Thyroid gland (tissue), 4 donors: ENCODE measurements at places on chromosomes 1 and 21. TPM values are rescaled to one million over a fixed set of nuclear protein-coding genes. Genes with fewer than 3 reads are reported as not detected.

DNA sequence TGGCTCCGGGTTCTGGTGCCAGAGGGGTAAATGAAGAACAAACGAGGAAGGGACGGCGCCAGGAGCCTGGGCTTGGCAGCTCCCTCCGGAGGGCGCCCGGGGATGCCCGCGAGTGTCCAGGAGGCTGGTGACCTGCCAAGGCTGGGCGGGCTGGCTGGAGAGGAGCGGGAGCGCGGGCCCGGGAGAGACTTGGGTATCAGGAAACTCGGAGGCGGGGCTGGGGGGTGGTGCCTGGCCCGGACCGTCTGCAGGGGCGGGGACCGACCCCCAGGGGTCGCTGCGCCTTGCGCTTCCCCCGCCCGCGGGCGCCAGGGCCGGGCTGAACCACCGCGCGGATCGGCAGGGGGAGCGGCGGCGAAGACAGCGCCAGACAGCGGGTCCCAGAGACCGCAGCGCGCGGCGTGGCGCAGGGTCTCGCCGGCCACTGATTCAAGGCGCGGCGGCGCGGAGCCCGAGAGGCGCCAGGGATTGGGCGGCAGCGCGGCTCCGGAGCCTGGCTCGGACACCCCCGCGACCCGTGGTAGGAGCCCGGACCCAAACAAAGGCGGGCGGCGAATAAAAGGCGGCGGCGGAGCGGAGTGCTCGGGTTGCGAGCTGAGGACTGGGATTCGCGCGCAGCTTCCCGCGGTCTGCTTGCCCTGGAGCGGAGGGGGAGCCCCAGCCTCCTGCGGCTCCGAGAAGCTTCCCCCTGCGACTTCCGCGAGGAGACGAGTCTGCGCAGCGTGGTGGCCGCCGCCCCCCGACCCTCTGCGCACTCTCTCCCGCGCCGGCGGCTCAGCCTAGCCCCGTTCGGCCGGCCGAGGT is at the start of gene DISP3:
DISP3 (plus strand) TSS at position 585 of the 804 bp plus-strand sequence. CDS start 21,838 bp downstream, outside the sequence.
- DNase-seq: peak; percentile 22
- H3K27me3 ChIP-seq: peaks cover 3% of the 10 kb centered on the region
- peaks cover 16% of the 10 kb centered on the region for H3K4me1 ChIP-seq
- peak within 1 kb of the TSS; percentile 4 for H3K4me3 ChIP-seq
- no peaks in the 10 kb centered on the region for H3K36me3 ChIP-seq

GRCh38 chr1:207302618-207303393 is 18.7 kb upstream of the CD55 start:
- no peak for DNase-seq
- no peaks in the 10 kb centered on the region for H3K36me3 ChIP-seq
- no peak overlapping the region for H3K27ac ChIP-seq
- H3K4me1 ChIP-seq: no peaks in the 10 kb centered on the region

DNA sequence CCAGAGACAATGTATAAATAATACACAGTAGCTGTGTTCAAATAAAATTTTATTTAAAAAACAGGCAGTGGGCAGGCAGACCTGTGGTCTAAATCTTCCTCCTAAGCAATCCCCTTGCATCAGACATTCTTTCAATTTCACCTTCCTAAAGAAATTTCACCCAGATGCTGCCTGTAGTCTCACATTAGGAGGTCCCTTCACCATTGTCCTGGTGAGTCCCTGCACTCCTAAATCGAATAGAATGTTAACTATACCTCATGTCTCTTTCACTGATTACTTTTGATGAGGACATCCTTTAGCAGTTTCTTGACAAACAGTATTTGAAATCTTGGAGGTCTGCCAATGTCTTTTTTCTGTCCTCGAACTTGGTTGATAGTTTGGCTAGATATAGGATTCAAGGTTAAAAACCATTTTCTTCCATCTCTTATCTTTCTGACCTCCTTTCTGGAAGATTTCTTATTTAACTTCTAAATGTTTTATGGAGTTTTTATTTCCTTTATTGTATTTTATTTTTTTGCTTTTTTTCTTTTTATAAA is 77.5 kb downstream of the LPGAT1 start:
- no peak for DNase-seq
- H3K27ac ChIP-seq: no peak overlapping the region
- H3K4me1 ChIP-seq: peaks cover 24% of the 10 kb centered on the region
- H3K27me3 ChIP-seq: no peaks in the 10 kb centered on the region
- H3K36me3 ChIP-seq: peaks cover 27% of the 10 kb centered on the region
- H3K4me3 ChIP-seq: no peak overlapping the region

DNA sequence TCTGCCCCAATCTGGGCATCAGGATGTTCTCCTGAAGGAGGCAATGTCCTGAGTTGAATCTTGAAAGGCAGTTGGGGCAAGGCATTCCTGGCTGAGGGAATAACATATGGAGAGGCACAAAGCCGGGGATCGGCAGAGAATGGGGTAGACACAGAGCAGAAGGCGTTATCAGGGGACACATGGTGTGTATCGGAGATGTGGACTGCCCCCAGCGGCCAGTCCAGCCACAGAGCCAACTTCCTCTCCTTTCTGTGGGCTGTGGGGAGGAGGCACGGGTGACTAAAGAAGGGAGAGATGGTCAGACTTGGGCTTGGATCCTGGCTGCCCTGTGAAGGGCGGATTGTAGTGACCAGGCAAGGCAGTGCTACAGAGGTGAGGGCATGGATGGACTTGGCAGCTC is 32.1 kb downstream of the FOXD2 start:
- H3K36me3 ChIP-seq: no peaks in the 10 kb centered on the region
- no peak overlapping the region for H3K27ac ChIP-seq
- no peaks in the 10 kb centered on the region for H3K27me3 ChIP-seq
- DNase-seq: no peak
- H3K4me3 ChIP-seq: no peak overlapping the region

DNA sequence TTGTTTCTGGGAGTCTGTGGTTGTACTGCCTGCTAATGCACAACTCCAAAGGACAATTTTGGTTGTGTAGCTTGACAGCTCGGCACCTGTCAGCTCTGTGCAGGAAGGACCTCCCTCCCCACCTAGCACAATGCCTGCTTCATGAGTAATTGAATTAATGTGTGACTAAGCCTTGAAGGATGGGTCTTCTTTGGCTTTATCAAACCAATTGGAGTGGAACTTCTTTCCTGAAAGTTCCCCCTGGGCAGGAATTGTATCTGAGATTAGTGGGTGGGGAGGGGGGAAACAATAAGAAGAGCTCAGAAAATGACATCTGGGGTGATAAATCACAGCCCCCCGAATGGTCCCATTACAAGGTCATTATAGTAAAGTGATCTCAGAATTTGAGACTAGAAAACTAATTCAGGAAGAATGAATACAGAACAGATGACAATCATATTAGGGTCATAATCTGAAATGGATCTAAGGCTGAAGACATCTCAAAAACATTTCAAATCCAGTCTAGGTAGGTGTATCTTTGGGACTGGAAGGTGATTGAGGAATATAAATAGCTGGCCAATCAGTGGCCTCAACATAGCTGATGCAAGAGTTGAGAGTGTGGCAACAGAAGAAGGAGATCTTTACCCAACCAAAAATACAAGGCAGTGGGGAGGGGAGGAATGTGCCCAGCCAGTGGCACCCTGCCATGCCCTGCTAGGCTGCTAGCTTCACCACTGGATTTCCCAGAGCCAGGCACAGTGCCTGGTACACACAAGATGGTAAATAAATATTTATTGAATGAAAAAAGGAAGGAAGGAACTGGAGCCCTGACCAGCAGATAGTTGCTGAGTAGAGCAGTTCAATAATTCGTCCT is 10.1 kb upstream of the SESN2 start:
- H3K36me3 ChIP-seq: no peaks in the 10 kb centered on the region
- H3K4me3 ChIP-seq: no peak overlapping the region
- H3K27me3 ChIP-seq: no peaks in the 10 kb centered on the region
- peak overlapping the region; percentile 95 for H3K27ac ChIP-seq
- H3K4me1 ChIP-seq: peaks cover 32% of the 10 kb centered on the region
- peak; percentile 71 for DNase-seq

- no peak overlapping the region for H3K4me3 ChIP-seq
- no peaks in the 10 kb centered on the region for H3K27me3 ChIP-seq
- no peaks in the 10 kb centered on the region for H3K4me1 ChIP-seq
- H3K36me3 ChIP-seq: no peaks in the 10 kb centered on the region
Observed at GRCh38 chr1:176829261-176829660, 335.3 kb downstream of the ASTN1 start.

DNA sequence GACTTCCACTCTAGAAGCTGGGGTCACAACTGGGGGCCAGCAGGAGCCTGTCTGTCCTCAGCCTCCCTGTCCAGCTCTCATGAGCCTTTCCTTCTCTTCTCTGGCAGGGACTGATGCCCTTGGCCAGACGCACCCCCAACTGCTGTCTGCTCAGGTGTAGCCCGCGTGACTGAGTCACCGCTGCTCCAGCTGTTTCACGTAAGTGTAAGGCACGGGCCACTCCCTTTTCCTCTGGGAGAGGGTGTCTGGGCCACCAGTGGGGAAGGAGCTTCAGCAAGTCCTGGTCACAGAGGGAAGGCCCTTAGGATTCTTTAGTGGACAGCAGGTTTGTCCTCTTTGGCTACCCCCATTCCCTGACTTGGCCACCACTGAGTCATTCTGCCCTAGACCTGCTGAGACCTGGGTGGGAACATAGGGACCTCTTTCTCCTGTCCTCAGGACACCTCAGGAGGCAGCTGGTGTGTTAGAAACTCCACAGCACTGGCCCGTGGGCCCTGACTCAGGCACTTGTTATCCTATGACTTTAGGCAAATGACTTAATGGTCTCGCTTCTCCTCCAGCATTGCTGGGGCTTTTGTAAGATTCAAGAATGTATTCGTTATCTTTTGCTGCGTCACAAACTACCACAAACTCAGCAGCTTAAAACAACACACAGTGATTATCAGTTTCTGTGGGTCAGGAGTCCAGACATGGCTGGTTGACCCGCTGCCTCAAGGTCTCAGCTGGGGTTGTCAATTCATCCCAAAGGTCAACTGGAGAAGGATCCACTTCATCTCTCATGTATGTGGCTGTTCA is 64.8 kb downstream of the FAM163A start:
- H3K27ac ChIP-seq: no peak overlapping the region
- no peak overlapping the region for H3K4me3 ChIP-seq
- no peaks in the 10 kb centered on the region for H3K36me3 ChIP-seq
- H3K4me1 ChIP-seq: no peaks in the 10 kb centered on the region
- no peaks in the 10 kb centered on the region for H3K27me3 ChIP-seq

DNA sequence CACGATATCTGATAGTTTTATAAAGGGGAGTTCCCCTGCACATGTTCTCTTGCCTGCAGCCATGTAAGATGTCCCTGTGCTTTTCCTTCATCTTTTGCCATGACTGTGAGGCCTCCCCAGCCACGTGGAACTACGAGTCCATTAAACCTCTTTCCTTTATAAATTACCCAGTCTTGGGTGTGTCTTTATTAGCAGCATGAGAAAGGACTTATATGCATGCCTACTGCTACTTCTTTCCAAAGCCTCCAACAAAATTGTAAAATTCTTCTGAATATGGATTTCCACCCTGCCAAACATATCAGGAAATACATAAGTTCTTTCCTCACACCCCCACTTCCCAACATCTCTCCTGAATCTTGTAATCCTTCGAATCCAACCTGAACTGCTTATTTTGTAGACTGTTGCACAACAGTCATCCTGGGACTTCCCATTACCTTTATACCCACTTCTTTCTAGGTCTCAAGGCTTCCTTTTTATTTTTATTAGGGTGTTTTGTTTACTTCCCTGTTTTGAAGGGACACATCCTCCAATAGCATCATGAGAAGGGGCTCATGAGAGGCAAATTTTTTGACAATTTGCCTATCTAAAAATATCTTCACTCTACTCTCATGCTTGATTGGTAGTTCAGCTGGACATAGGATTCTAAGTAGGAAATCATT is 67.5 kb upstream of the MUTYH start:
- no peak overlapping the region for H3K27ac ChIP-seq
- no peaks in the 10 kb centered on the region for H3K4me1 ChIP-seq
- H3K4me3 ChIP-seq: no peak overlapping the region
- H3K27me3 ChIP-seq: no peaks in the 10 kb centered on the region

DNA sequence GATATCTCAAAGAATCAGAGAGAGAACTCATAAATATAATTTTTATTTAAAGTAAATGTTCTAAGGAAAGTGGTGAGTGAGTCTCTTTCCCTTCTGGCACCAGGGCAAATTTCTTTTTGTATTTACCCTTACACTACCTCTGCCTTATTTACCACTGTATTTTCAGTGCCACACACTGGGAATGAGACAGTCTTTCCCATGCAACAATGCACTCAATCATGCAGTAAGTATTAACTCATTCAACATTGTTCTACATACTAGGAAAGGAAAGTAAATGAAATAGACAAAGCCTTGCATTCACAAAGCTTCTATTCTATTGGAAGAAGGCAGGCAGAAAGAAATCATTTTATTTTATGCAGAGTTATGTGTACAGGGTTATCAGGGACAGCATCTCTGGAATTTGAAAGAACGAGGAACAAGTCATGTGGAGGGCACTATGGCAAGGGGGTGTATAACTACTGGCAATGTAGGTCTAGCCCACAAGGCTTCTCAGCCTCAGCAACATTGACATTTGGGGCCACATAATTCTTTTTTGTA is 129.8 kb upstream of the PRDX6 start:
- no peaks in the 10 kb centered on the region for H3K36me3 ChIP-seq
- DNase-seq: no peak
- H3K27ac ChIP-seq: no peak overlapping the region
- H3K4me3 ChIP-seq: no peak overlapping the region
- no peaks in the 10 kb centered on the region for H3K4me1 ChIP-seq

DNA sequence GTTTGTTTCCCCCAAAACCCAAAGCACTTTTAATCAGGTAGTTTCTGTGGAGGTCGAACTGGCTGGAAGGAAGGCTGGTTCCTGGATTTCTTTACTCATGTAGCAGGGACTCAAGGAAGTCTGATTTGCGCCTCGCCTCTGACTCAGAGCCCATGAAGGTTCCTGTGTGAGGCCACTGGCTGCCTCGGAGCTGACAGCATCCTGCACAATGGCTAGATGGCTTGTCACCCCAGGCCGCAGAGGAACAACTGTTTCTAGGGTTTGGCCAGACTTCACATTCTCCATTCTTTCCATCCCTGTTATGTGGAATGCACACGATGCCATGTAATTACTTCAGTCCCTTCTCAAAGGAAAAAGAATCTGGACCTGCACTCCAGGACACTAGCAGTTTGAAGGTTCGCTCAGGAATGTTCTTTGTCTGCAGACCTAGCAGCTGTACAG is 39.1 kb upstream of the PRSS38 start:
- no peak overlapping the region for H3K27ac ChIP-seq
- H3K27me3 ChIP-seq: no peaks in the 10 kb centered on the region
- peaks cover 4% of the 10 kb centered on the region for H3K36me3 ChIP-seq
- no peak overlapping the region for H3K4me3 ChIP-seq
- no peak for DNase-seq
- no peaks in the 10 kb centered on the region for H3K4me1 ChIP-seq

- no peak overlapping the region for H3K4me3 ChIP-seq
- no peaks in the 10 kb centered on the region for H3K4me1 ChIP-seq
- no peaks in the 10 kb centered on the region for H3K36me3 ChIP-seq
- no peak overlapping the region for H3K27ac ChIP-seq
Observed at GRCh38 chr1:248688527-248689298, 13.9 kb downstream of the OR14I1 start.

Gene GIPC2
- 1.6 TPM for total RNA-seq

Gene OVAAL
- not detected for total RNA-seq

Gene SLAMF8
- 6.3 TPM for total RNA-seq

Gene MRPS21
- 49.4 TPM for total RNA-seq

Gene FCER1G
- total RNA-seq: 25.3 TPM

Gene LCE1E
- total RNA-seq: not detected

Gene RHEX
- 1.2 TPM for total RNA-seq

Gene RBM11
- total RNA-seq: 14.8 TPM

Gene CCDC185
- 0.27 TPM for total RNA-seq
